ENCODE measurements at places on chromosomes 5 and 9.

- no peak for DNase-seq
Observed at GRCh38 chr9:28899926-28900325, 1326.6 kb upstream of the C9orf72 start.

DNA sequence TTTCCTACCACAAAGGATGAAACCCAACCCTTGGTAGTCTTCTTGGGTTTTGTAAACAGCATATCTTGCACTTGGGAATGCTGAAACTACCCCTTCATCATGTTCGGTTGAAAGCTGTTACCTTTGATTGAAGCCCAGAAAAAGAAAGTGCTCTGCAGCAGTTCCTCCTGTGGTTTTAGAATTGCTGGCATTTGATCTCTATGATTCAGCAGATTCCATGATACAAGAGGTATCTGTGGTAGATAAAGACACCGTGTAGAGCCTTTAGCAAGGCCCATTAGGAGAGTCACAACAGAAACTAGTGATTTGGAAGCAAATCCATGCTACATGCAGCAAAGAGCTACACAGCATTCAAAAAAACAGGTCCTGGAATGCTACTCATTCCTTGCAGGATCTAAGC is 557.0 kb downstream of the TLE1 start:
- DNase-seq: no peak

DNA sequence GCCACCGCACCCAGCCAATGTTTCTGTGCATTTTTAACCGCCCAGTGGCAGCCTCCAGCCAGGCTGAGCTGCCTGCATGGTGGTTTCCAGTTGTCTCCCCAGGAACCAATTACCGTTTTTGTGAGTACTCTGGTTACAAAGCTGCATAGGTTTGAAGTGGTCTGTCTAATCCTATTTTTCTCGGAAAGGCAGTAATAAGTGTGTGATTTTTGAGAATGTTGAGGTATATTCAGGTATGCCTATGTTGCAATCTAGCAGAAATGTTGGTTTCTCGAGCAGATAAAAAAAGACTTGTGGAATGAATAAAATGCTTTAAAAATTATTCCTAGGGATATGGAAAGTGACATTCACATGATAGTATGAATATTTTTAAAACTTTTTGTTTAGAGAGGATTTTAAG is 41.5 kb upstream of the ANKH start:
- no peak for DNase-seq

DNA sequence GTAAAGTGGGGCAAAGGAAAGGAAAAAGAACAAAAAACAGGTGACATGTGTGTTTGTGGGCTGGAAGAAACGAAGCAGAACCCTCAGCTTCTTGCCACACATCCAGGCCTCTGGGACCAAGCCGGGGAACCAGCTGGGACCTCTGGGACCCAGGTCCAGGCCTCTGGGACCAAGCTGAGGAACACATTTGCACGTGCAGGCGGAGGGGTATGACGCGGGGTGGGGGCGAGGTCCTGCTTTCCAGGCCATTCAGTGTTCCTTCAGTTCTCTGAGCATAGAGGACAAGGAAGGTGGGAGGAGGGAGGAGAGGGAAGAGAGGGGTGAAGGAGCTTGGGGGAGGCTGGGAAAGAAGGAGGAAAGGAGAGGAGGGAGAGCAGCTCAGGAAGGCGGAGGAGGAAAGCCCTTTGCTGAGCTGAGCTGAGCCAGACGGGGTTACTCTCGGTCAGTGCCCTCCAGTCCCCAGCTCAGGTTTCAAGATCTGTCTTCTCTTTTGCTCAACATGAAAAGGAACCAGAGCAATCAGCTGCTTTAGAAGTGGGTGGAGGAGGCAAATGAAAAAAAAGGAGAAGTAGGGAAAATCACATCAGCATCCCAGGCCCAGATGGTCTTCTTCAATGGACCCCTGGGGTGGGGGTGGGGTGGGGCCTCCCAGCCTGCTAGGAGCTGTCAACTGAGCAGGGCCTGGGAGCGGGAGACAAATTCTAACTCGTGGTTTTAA is 59.1 kb downstream of the ABCA1 start:
- DNase-seq: no peak

DNA sequence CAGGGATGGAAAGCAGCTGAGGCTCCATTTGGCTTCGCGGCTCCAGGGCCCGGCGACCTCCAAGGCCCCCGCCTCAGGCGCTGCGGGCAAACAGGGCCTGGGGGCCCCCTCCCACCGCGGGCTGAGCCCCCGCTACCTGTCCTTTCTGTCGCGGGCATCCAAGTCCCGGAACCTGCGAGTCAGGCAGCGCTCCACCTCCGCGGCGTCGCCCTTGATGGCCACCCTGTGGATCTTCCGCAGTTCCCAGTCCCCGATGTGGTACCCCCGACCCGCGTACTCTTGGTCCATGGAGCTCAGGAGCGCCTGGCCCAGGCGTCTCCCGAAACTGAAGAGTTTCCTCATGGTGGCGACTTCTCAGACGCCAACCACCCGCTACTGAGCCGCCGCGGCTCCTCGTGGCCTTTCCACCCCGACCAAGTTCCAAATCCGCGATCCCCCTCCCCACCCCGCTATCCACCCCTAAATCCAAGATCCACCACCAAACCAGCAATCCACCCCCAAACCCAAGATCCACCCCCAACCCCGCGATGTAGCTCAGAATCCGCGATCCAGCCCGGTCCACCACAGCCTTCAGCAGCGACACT is 86.5 kb upstream of the CCDC180 start:
- DNase-seq: no peak

Measured in stimulated activated CD8-positive, alpha-beta memory T cell treated with anti-CD3 and anti-CD28 coated beads, Interleukin-4, amount 100 ng/mL, for 1 hour (primary cell).